Activated CD8-positive, alpha-beta memory T cell treated with anti-CD3 and anti-CD28 coated beads for 1 hour (primary cell): ENCODE measurements at places on chromosomes 7 and 10.

DNA sequence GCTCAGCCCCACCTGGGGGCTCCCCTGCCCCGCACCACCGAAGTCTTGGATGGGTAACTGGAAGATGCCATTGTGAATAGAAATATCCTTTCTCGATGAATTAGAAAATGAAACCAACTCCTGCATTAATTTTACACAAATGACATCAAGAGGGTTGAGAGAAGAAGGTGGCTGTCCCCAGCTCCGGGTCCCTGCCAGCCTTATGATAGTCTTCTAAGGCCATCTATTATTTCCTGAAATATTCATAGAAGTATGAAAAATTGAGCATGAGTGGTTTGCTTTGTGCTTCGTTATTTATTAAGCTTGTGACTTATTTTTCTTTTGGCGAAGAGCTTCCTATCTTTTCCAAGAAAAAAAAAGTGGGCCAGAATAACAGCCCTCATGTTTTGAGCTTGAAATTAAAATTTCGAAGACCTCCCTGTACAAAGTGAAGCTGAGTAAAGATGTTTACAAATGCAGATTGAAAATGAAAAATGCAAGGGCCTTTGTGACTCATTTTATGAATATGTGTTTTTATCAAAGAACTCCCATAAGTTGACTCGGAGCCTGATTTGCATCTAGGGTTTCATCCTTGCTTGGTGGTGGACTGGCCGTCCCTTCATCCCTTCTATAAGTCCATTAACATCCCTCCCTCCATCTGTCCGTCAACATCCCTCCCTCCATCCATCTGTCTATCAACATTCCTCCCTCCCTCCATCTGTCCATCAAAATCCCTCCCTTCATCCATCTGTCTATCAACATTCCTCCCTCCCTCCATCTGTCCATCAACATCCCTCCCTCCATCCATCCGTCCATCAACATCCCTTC, 20.5 kb upstream of the CFAP46 start:
- no peak for DNase-seq

DNA sequence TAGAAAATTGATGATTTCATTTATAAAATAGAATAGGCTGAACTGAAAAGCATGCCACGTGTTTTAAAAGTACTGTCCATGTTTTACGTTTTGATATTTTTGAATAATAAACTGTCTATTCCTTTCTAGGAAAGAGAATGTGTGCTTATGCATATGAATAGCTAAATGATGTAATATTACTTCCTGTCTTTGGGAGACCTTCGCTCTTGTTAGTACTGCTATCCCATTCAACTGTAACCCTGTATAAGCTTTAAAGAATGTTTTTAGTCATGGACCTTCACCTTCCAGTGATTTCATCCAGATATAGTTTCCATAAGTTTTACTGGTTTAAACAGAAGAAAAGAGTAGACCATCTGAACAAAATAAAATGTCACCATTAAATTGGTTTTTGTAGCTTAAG, 274.4 kb upstream of the SEMA3A start:
- DNase-seq = no peak

DNA sequence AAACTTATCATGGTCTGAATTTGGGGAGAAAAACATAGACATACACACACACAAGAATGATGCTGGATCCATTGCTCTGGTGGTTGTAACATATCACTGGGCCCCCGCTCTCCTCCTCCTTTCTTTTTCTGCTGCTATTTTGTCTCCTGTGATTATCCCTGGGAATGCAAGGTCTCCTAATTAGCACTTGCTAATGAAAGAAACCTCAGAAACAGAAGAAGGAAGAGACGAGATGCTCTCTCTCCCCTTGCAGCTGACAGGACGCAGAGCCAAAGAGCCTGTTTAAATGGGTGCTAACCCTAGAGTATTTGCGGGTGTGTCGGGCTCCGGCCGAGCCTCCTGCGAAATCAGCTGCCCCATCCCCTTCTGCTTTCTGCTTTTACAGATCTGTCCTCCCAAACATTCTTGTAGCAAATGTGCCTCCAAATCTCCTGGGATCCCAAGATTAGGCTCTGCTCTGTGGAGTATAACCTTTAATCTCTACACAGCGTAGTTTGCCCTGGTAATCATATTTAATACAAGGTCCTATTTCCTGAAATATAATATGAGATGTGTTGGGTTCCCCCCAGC, 81.5 kb downstream of the FRMPD2 start:
- no peak for DNase-seq

- DNase-seq = no peak
These were observed 5.0 kb downstream of the ELMO1 start for GRCh38 chr7:37443627-37444026.

GRCh38 chr10:71443676-71444075, 47.0 kb downstream of the CDH23 start:
- no peak for DNase-seq

- no peak for DNase-seq
These were observed 67.7 kb downstream of the ST8SIA6 start for GRCh38 chr10:17386616-17387075.

DNA sequence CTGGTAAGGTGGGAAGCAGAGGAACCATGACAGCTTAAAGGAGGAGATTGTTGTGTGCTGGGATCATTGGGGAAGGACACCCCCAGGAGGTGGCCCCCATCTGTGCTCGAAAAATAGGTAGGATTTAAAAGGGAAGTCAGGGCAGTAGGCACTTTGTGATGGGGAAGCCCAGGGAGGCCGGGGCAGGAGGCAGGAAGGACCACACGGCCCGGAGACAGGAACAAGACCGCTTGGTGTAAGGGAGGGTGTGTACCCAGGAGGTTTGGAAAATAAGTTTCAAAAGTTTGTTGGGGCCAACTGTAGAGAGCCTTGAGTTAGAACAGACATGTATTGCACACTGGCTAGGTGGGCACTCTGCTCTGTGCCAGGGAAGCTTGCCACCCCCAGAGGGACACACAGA, 20.7 kb downstream of the ZNF467 start:
- no peak for DNase-seq

GRCh38 chr10:6269953-6270867, 67.5 kb downstream of the PFKFB3 start:
- DNase-seq = no peak

GRCh38 chr7:144854839-144855424, 19.1 kb upstream of the TPK1 start:
- no peak for DNase-seq

DNA sequence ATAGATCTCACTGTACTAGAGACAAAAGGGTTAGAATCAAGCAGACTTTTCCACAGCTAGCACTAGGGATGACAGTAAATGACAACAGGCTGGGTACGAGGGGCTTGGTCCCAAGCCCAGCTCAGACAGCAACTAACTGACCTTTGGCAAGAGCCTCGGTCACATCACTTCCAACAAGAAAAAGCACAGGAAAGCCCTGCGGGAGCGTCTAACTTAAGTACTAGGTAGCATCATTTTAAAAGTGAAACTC, 22.8 kb downstream of the CALML3 start:
- DNase-seq = no peak

- DNase-seq = no peak
These were observed 609 bp downstream of the MAT1A start for GRCh38 chr10:80288849-80289248.

DNA sequence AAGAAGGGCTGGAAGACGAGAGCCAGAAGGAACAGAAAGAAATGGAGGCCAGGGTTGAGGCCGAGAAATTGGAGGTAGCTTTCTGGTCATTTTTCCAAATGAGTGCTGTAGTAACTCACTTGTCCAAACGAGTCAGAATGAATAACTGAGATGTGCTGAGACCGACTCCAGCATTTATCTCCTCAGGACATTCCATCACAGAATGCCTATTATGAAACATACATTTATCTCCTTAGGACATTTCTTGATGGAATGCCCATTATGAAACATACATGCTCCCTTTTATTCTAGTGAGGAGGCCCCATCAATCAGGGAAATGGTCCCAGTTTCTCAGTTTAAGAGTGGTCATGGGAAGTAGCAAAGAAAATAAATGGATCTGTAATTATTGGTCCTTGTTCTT, 16.5 kb downstream of the AVL9 start:
- no peak for DNase-seq

DNA sequence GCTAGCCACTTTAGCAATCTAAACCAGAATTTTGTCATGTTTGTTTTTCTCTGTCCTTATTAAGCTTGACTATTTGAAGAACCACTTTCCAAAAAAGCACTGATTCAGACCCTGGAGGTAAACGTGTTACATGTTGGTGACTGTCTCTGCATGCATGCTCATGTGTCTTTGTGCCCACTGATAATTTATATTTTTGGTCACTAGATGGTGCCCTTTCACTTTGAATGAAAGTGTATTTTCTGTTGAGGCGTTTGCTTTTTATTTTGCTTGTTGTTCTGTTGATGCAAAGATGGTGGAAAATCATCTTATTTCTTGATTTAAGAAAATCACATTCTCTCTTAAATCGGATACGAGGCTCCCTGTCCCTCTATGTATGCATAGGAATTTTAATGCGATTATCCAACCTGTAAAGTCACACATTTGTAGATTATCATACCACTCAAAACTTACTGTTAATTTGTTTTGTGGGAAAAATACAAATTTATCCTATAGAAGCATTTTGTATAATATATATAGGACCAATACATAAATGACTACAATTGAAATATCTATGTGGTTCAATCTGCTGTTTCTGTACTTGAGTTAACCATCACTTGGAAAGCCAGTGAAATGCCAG, 269.3 kb downstream of the BICC1 start:
- DNase-seq = no peak

DNA sequence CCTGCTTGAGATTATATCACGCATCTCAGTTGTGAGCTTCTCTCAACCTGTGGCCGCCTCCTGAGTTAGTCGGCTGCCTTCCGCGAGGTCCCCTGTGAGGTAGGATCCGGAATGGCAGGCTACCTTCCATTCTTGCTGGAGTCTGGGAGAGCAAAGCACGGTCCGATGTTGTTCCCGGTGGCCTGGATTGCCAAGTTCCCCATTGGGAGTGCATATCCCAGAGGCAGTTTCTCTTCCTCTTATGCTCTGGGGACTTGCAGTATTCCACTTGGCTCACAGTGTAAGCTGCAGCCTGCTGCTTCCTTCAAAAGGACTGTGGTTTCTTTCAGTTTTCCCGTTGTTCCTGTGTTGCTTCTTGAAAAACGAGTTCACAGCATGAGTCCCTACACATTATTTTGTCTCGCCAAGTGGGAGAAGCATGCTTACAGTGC, 225.4 kb upstream of the ZWINT start:
- DNase-seq = no peak

DNA sequence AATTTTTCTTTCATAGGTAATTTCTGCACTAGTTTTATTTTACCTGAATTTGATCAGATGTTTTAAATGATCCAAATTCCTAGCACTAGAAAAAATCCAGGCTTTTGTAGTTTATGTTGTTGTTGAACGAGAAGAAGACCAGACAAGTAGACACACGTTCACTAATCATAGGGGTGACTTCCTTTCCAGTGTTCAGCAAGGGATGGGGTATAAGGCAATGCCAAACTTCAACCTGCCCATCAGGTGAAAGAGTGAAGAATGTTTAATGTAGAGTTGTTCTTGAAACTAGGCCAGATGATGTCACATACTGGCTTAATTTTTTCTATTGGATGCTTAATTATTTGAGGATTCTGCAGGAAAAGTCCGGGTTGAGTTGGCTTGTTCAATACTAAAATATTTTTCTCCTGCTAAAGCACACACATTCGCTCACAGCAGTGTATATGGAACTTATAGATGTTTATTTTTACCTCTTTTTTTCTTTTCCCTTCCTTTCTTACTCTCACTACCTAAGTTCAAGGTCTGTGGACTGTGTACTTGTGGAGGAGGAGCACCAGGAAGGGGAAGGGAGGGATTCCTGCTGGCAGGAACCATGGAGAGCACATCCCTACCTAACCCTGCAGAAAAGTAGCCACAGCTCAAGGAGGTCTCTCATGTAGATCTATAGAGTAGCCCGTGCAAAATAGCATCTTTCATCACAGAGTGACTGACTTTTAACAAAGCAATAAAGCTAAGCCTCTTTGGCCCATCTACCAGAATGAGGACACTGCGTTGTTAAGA, 23.1 kb upstream of the AKR1E2 start:
- no peak for DNase-seq

DNA sequence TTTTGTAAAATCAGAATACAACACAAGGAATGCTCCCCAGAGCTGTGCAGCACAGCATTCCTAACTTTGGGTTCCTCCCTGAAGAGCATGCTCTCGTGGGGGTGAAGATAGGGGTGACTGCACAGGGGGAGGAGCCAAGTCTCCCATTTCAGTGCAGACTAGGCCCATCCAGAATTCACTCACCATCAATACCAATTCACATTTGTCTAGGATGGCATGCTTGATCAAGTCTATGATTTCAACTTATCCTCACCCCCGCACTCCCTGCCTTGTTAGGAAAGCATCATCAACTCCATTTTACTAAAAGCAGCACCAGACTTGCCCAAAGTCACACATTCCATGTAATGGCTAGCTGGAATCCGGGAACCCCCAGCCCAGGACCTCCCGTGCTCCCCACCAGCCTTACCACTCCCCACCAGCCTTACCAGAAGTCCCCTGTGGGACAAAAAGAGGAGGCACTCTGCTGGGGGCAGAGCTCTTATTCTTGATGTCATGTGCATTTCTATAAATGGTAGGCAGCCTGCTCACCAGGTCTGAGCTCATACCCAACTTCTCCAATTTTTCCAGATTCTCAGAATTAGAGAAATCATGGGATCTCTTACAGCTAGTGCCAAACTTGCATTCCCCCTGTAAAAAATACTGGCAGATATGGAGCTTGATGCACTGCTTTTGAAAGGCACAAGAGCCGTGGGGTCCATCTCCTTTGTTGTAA, 6.2 kb downstream of the PARP12 start:
- DNase-seq = no peak

GRCh38 chr7:92856436-92856835, 20.1 kb upstream of the CDK6 start:
- DNase-seq = no peak

DNA sequence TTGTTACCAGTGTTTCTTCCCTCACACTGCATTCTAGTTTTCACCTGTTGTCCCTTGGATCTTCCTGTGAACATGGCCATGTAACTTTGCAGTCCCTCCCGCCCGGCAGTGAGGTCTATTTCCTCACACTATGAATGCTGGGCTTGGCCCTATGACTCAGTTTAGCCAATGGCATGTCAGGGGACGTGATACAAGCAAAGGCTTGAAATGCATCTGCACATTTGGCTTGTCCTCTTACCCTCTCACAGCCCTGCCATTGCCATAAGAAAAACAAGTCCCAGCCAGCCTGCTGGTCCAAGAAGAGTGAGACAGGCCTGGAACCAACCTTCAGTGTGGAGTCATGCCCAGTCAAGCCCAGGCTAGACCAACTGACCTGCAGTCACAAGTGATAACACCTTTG, 17.1 kb upstream of the EZH2 start:
- no peak for DNase-seq

GRCh38 chr10:97024168-97025073, 161.3 kb downstream of the SLIT1 start:
- DNase-seq = no peak

GRCh38 chr10:50310560-50311174, 59.4 kb upstream of the ASAH2 start:
- DNase-seq = no peak
